Mesothelial cell of epicardium (in vitro differentiated cells): ENCODE measurements at places on chromosomes 1 and 21. TPM values are rescaled to one million over a fixed set of nuclear protein-coding genes. Genes with fewer than 3 reads are reported as not detected.

DNA sequence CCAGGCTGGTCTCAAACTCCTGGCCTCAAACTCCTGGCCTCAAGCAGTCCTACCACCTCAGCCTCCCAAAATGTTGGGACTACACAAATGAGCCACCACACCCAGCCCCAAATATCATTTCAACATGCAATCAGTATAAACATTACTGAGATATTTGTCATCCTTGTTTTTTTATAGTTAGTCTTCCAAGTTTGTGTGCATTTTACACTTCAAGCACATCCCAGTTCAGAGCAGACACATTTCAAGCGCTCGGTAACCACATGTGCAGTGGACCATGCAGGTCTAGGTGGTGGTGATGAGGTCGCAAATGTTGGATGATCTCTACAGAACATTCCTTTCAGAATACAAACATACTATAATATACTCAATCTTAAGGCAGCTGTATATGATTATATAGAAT lies 23.8 kb upstream of the APP start:
- peaks cover 2% of the 10 kb centered on the region for H3K4me1 ChIP-seq
- no peak for DNase-seq
- H3K36me3 ChIP-seq: no peaks in the 10 kb centered on the region
- no peak overlapping the region for H3K27ac ChIP-seq

DNA sequence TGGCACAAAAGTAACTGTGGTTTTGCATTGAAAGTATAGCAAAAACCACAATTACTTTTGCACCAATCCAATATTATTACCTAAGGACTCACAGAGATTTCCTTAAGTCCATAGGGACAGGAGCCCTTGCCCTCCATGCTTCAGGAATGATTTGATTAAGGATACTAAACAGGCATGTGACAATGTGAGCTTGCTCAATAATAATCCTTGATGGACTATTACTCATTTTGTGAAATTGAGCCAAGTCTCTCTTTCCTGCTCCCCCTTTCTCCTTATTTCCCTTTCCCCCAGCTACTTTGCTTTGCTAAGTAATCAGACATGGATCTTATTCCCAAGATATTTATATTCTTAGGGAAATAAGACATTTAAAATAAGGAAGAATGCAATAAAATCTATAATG lies 21.6 kb upstream of the RGL1 start:
- no peak for DNase-seq
- H3K36me3 ChIP-seq: no peaks in the 10 kb centered on the region
- H3K4me3 ChIP-seq: no peak overlapping the region
- no peak overlapping the region for H3K27ac ChIP-seq

- peaks cover 5% of the 10 kb centered on the region for H3K36me3 ChIP-seq
- no peaks in the 10 kb centered on the region for H3K4me1 ChIP-seq
- no peaks in the 10 kb centered on the region for H3K27me3 ChIP-seq
- H3K27ac ChIP-seq: no peak overlapping the region
These were observed 9.3 kb downstream of the CTH start for GRCh38 chr1:70420320-70420719.

The ENAH gene
- 137 to 144 TPM (median 140 TPM) in 3 replicates for total RNA-seq

- H3K4me3 ChIP-seq: no peak overlapping the region
- no peak for DNase-seq
- H3K27ac ChIP-seq: peak overlapping the region; percentile 51
- H3K27me3 ChIP-seq: no peaks in the 10 kb centered on the region
- H3K36me3 ChIP-seq: peaks cover 8% of the 10 kb centered on the region
These were observed 77.9 kb downstream of the NEK7 start for GRCh38 chr1:198234520-198235251.

DNA sequence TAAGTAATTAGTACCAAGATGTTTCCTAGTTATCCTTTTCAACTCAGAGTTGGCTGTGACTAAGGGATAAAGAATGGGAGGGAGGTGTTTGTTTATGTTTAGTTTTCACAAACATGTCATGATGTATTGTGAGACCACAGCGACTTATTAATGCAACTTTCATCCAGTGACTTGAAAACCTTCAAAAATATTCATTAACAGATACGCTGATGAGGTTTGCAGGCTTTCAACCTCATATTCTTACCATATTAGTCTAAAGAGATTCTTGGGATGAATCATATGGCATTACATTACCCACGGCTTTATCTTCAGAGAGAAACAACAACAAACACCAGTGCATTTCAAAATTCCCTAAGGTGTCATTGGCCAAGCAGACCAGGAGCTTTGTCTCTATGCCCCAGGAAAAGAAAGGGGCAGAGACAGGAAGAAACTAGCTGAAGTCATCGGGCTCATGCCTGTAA lies 36.4 kb downstream of the PALMD start:
- no peak for DNase-seq
- H3K36me3 ChIP-seq: no peaks in the 10 kb centered on the region
- no peak overlapping the region for H3K4me3 ChIP-seq
- H3K4me1 ChIP-seq: peaks cover 12% of the 10 kb centered on the region
- H3K27ac ChIP-seq: no peak overlapping the region
- H3K27me3 ChIP-seq: no peaks in the 10 kb centered on the region

DNA sequence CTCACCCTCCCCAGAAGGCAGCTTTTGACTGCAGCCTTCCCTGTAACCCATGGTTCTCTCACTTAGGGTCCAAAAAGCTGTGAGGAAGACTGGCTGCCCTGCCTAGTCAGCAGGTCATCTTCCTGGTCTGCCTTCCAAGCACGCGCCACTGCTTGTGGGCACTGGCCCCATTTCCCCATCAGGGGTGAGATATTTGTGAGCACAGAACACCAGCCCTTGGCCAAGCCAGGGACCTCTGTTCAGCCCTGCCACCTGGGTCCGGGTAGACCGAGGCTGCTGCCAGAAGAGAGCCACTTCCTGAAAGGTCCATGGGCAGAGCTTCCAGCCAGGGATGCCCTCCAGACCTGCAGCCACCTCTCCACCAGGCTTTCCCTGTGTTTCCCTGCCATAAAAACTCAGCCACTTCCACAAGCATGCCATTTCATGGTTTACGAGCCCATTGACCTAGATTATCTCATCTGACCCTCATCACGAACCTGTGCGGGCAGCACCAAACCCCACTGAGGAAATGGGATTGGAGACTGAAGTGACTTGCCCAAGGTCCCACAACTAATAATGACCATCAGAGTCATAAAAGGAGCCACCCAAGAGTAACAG lies 40.5 kb downstream of the GLIS1 start:
- no peaks in the 10 kb centered on the region for H3K36me3 ChIP-seq
- H3K27me3 ChIP-seq: no peaks in the 10 kb centered on the region
- DNase-seq: no peak
- H3K4me3 ChIP-seq: no peak overlapping the region

DNA sequence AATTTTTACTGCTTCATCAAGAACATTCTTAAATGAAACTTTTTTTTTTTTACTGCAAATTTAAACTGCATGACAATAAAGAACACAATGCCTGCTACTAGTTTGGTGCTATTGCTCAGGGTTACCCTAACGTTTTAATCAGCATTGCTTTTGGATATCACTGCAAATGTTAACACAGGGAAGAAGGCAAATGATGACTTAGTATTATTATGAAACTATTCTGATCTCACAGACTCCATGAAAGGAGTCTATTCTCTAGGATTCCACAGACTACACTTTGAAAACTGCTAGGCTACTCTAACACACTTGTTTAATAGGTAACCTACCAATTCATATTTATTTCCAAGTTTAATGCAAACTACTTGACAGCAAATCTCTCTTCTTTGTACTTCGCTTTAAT lies 49.8 kb downstream of the GATAD2B start:
- no peak for DNase-seq
- H3K36me3 ChIP-seq: peaks cover 18% of the 10 kb centered on the region
- peak overlapping the region; percentile 1 for H3K27ac ChIP-seq
- H3K4me3 ChIP-seq: no peak overlapping the region
- no peaks in the 10 kb centered on the region for H3K27me3 ChIP-seq

GRCh38 chr1:42689912-42690311 lies 7.7 kb downstream of the YBX1 start:
- H3K36me3 ChIP-seq: peaks cover 3% of the 10 kb centered on the region
- H3K4me1 ChIP-seq: peaks cover 51% of the 10 kb centered on the region
- H3K27me3 ChIP-seq: no peaks in the 10 kb centered on the region
- H3K27ac ChIP-seq: no peak overlapping the region
- no peak overlapping the region for H3K4me3 ChIP-seq
- no peak for DNase-seq

- H3K27ac ChIP-seq: peak overlapping the region; percentile 23
- no peaks in the 10 kb centered on the region for H3K4me1 ChIP-seq
- DNase-seq: no peak
- H3K27me3 ChIP-seq: no peaks in the 10 kb centered on the region
- H3K36me3 ChIP-seq: peaks cover 2% of the 10 kb centered on the region
- no peak overlapping the region for H3K4me3 ChIP-seq
These were observed 9.6 kb upstream of the AMY2B start for GRCh38 chr1:103561643-103562395.

DNA sequence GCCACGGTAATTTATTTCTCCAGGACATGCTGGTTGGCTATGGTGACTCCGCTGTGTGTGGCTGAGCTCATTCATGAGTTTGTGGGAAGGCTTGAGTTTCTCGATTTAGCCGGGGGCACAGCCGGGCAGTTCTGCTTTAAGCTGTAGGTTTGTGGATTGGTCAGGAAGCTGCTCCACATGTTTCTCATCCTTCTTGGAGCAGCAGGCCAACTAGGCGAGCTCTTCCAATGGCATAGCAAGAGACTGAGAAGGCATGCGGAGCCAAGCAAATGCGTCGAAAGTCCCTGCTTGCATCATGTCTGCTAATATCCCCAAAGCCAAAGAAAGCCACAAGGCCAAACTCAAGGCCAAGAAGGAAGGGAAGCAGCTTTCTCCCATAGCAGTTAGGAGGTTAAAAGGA lies 71.6 kb upstream of the GREM2 start:
- H3K4me3 ChIP-seq: no peak overlapping the region
- H3K4me1 ChIP-seq: peaks cover 4% of the 10 kb centered on the region
- H3K36me3 ChIP-seq: no peaks in the 10 kb centered on the region

DNA sequence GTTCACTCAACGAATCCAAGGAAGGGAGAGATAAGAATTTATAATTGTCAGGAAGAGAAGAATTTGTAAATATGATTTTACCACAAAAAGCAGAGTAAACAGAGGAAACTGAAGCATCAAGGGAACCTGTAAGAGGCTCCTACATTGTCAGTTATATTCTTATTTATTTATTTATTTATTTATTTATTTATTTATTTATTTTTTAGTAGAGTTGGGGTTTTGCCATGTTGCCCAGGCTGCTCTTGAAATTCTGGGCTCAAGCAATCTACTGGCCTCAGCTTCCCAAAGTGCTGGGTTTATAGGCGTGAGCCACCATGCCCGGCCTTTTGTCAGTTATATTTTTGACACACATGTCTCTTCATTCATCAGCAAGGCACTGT lies 47.1 kb downstream of the FCRL3 start:
- no peaks in the 10 kb centered on the region for H3K36me3 ChIP-seq
- H3K27me3 ChIP-seq: peaks cover 30% of the 10 kb centered on the region
- no peaks in the 10 kb centered on the region for H3K4me1 ChIP-seq
- H3K27ac ChIP-seq: no peak overlapping the region

- H3K4me1 ChIP-seq: peaks cover 64% of the 10 kb centered on the region
- no peak overlapping the region for H3K4me3 ChIP-seq
- H3K27ac ChIP-seq: no peak overlapping the region
- no peak for DNase-seq
- no peaks in the 10 kb centered on the region for H3K36me3 ChIP-seq
- no peaks in the 10 kb centered on the region for H3K27me3 ChIP-seq
These were observed 288.7 kb upstream of the USP25 start for GRCh38 chr21:15441060-15441493.

DNA sequence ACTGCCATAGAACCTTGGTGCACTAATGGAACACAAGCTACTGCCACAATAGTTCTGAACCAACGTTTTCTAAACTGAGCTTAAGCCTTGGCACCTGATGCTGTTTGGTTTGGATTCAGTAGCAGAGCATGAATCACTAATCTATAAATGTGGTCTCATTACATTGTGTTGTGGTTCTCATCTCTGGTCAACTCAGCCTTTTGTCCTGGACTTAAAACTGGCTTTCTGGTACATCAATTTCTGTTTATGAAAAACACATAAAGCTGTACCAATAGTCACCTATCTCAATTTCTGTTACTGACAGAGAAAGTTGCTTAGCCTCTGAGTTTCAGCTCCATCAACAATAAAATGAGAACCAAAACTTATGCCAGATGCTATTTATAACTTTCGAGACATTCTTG lies 197.5 kb upstream of the KIAA0040 start:
- peaks cover 70% of the 10 kb centered on the region for H3K27me3 ChIP-seq
- H3K27ac ChIP-seq: no peak overlapping the region
- no peak for DNase-seq
- H3K4me1 ChIP-seq: no peaks in the 10 kb centered on the region
- H3K36me3 ChIP-seq: no peaks in the 10 kb centered on the region

DNA sequence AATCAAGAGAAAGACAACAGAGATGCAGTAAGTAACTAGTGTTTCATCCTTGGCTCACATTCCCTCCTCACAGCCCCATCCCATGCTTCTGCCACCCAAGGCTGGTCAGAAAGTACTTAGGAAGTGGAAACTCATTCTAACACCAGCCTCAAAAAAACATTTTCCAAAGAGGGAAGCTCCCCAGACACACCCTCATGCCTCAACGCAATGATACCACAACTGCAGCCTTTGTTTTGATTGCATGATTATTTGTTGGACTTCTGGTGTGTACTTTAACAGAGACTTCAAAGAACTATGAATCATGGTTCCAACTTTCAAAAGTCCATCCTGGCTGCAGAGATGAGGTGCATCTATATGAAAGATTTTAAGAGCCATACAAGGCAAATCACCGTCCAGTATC lies 45.2 kb upstream of the KCNA3 start:
- H3K4me3 ChIP-seq: no peak overlapping the region
- no peak for DNase-seq
- H3K27ac ChIP-seq: no peak overlapping the region
- no peaks in the 10 kb centered on the region for H3K36me3 ChIP-seq
- H3K27me3 ChIP-seq: peaks cover 19% of the 10 kb centered on the region

GRCh38 chr1:238248356-238248755 lies 357.6 kb upstream of the ZP4 start:
- H3K27ac ChIP-seq: no peak overlapping the region
- no peak for DNase-seq
- no peaks in the 10 kb centered on the region for H3K36me3 ChIP-seq
- H3K4me1 ChIP-seq: no peaks in the 10 kb centered on the region
- H3K4me3 ChIP-seq: no peak overlapping the region

The SLC9C2 gene
- 0.93 to 1.2 TPM (median 1.00 TPM) in 3 replicates for total RNA-seq
